Adrenal gland (tissue), 19 donors: ENCODE measurements at places on chromosomes 13 and 19.

GRCh38 chr13:26473571-26474230 is 83.8 kb upstream of the WASF3 start:
- no peak overlapping the region for H3K27ac ChIP-seq
- H3K27me3 ChIP-seq = no peaks in the 10 kb centered on the region
- DNase-seq = peak; percentile 15
- H3K4me3 ChIP-seq = no peak overlapping the region

GRCh38 chr13:54573186-54573585 is 1544.6 kb downstream of the OLFM4 start:
- H3K36me3 ChIP-seq = no peaks in the 10 kb centered on the region
- DNase-seq = no peak
- H3K4me1 ChIP-seq = no peaks in the 10 kb centered on the region
- H3K4me3 ChIP-seq = no peak overlapping the region
- H3K27ac ChIP-seq = no peak overlapping the region

GRCh38 chr13:100625447-100625846 is 36.9 kb upstream of the GGACT start:
- no peaks in the 10 kb centered on the region for H3K4me1 ChIP-seq
- peaks cover 16% of the 10 kb centered on the region for H3K36me3 ChIP-seq
- DNase-seq = no peak
- H3K4me3 ChIP-seq = no peak overlapping the region
- H3K27ac ChIP-seq = no peak overlapping the region

- no peak for DNase-seq
- H3K4me1 ChIP-seq = peaks cover 33% of the 10 kb centered on the region
- H3K4me3 ChIP-seq = no peak overlapping the region
- H3K27ac ChIP-seq = no peak overlapping the region
- H3K27me3 ChIP-seq = no peaks in the 10 kb centered on the region
- H3K36me3 ChIP-seq = no peaks in the 10 kb centered on the region
These were observed 1.6 kb downstream of the CYSLTR2 start for GRCh38 chr13:48655291-48655690.

- peaks cover 83% of the 10 kb centered on the region for H3K36me3 ChIP-seq
- H3K4me3 ChIP-seq = no peak overlapping the region
- H3K27me3 ChIP-seq = no peaks in the 10 kb centered on the region
- peaks cover 21% of the 10 kb centered on the region for H3K4me1 ChIP-seq
These were observed 23.2 kb upstream of the EPHX3 start for GRCh38 chr19:15255359-15255990.

DNA sequence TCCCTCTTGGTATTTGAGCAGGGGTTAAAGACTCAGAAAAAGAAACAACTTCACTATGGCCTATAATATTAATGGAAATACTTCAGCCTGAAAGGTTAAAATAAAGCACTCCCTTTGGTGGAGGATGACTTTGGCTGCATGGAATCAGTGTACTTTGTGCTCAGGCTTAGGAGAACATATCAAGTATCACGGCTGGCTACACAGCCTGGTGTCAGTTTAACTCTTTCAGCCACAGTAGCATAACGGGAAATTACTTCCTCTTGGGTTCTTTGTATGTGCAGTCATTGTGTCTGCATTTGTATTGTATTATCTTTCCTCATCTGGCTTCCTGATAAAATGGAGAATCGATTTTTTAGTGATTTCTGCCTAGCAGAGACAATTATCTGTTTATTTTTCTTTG is 239.0 kb downstream of the GGACT start:
- H3K4me3 ChIP-seq = no peak overlapping the region
- H3K4me1 ChIP-seq = no peaks in the 10 kb centered on the region
- no peaks in the 10 kb centered on the region for H3K36me3 ChIP-seq
- no peak overlapping the region for H3K27ac ChIP-seq

DNA sequence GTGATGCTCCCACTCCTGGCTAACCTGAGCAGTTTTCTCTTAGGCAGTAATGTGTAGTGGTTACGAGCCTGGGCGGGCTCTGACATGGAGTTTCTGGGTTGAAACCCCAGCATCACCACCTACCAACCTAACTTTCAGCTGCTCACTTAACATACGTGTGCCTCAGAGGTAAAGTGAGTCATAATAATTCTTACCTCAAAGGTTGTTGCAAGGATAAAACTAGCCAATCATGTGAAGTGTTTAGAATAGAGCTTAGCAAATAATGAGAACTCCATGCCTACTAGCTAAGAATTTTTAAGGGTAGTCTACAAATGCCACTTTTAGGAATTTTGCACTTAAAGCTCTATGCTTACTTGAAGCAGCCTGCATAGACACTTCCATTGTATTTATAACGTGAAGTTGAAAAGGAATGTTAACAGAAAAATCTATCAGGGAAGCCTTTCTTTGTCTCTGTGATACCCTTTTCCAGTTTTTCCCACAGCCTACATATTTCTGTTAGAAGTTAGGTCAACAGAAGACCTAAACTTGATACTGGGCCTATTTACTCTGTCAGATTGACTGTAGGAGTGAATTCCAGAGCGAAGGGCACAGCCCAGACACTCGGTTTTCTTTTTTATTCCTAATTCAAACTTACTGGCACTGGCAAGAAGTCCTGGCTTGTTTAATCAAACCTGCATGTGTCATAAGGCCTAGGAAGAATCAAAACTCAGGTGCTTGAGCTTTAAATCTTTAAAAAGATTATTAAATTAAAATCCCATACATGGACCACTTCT is 90.7 kb downstream of the FREM2 start:
- H3K4me3 ChIP-seq = no peak overlapping the region
- H3K4me1 ChIP-seq = no peaks in the 10 kb centered on the region
- no peaks in the 10 kb centered on the region for H3K27me3 ChIP-seq
- H3K27ac ChIP-seq = no peak overlapping the region
- no peak for DNase-seq
- no peaks in the 10 kb centered on the region for H3K36me3 ChIP-seq

DNA sequence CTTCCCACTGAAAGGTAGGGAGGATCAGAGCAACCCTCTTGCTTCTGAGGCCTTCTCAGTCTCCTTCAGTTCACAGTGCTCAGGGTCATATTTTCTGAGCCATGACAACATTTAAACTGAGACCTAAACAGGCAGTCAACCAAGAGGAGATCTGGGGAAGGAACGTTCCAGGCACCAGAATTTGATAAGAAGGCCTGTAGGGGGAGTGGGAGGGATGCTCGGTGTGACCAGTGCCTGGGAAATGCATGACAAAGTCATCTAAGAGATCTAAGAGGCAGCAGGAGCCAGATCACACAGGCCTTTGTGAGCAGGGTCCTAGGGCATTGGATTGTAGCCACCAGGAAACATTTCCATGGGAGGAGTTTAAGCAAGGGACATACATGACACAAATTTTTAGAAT is 71.6 kb downstream of the SHISA2 start:
- H3K36me3 ChIP-seq = no peaks in the 10 kb centered on the region
- H3K27ac ChIP-seq = no peak overlapping the region
- no peaks in the 10 kb centered on the region for H3K27me3 ChIP-seq

- no peaks in the 10 kb centered on the region for H3K27me3 ChIP-seq
- no peaks in the 10 kb centered on the region for H3K36me3 ChIP-seq
- peaks cover 10% of the 10 kb centered on the region for H3K4me1 ChIP-seq
- H3K27ac ChIP-seq = no peak overlapping the region
- DNase-seq = no peak
These were observed 16.8 kb upstream of the RAB20 start for GRCh38 chr13:110578363-110578762.

DNA sequence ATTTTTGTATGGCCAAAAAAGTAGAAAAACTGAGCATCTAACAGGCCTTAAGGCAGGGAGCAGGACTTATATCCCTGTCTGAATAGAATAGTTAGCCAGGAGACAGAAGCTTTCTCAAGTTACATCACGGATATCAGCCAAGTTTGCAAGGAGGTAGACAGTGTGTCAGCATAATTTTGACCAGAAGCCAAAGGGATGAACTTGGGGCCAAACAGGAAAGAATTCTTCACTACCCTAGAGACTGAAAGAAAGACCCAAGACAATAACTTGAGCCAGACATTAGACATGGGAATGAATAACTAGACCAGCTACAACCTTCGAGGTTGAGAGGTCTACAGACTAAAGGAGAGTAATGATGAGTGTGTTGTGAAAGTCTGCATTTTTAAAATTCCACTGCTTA is 48.1 kb upstream of the PCDH9 start:
- no peaks in the 10 kb centered on the region for H3K4me1 ChIP-seq
- H3K4me3 ChIP-seq = no peak overlapping the region
- DNase-seq = no peak
- no peaks in the 10 kb centered on the region for H3K27me3 ChIP-seq

GRCh38 chr19:1245494-1246264 is 2.7 kb upstream of the MIDN start:
- H3K36me3 ChIP-seq = no peaks in the 10 kb centered on the region
- no peak overlapping the region for H3K4me3 ChIP-seq
- DNase-seq = peak; percentile 87
- peaks cover 65% of the 10 kb centered on the region for H3K4me1 ChIP-seq

GRCh38 chr13:41361491-41361890 is 50.4 kb downstream of the NAA16 start:
- DNase-seq = no peak
- no peaks in the 10 kb centered on the region for H3K36me3 ChIP-seq
- H3K27ac ChIP-seq = no peak overlapping the region
- no peaks in the 10 kb centered on the region for H3K4me1 ChIP-seq

GRCh38 chr13:57128909-57129308 is 11.8 kb upstream of the PRR20A start:
- no peaks in the 10 kb centered on the region for H3K27me3 ChIP-seq
- no peak overlapping the region for H3K27ac ChIP-seq
- no peak overlapping the region for H3K4me3 ChIP-seq
- DNase-seq = no peak

GRCh38 chr19:54481326-54481930 is 8.3 kb upstream of the CDC42EP5 start:
- no peak overlapping the region for H3K4me3 ChIP-seq
- H3K27me3 ChIP-seq = no peaks in the 10 kb centered on the region
- peak; percentile 14 for DNase-seq
- H3K36me3 ChIP-seq = no peaks in the 10 kb centered on the region
- no peaks in the 10 kb centered on the region for H3K4me1 ChIP-seq

GRCh38 chr19:38287604-38288003 is 16.4 kb upstream of the C19orf33 start:
- peaks cover 32% of the 10 kb centered on the region for H3K36me3 ChIP-seq
- no peak overlapping the region for H3K4me3 ChIP-seq

DNA sequence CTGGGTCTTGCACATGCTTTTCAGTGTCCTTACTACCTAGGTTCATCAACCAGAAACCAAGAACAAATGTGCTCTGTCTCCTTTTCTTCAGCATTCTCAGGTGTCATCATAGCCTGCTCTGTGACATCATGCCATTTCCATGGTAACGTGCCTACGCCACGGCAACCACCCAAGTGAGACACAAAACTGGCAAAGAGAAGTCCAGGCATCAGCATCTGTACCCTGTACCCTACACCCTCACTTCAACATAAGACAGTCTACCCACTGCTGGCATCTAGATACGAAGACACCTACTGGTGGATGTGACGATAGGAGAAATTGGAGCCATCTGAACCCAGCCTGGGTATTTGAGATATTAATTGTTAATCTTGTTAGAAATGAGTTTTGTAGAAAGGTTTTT is 13.3 kb downstream of the ZC3H4 start:
- no peak for DNase-seq
- no peak overlapping the region for H3K4me3 ChIP-seq
- H3K27me3 ChIP-seq = no peaks in the 10 kb centered on the region
- H3K27ac ChIP-seq = no peak overlapping the region
- no peaks in the 10 kb centered on the region for H3K4me1 ChIP-seq
- no peaks in the 10 kb centered on the region for H3K36me3 ChIP-seq

GRCh38 chr19:15432629-15433518 is 14.1 kb upstream of the AKAP8L start:
- DNase-seq = peak; percentile 91
- no peaks in the 10 kb centered on the region for H3K27me3 ChIP-seq
- peak overlapping the region; percentile 84 for H3K27ac ChIP-seq
- H3K4me3 ChIP-seq = peak overlapping the region; percentile 50
- H3K4me1 ChIP-seq = peaks cover 26% of the 10 kb centered on the region

DNA sequence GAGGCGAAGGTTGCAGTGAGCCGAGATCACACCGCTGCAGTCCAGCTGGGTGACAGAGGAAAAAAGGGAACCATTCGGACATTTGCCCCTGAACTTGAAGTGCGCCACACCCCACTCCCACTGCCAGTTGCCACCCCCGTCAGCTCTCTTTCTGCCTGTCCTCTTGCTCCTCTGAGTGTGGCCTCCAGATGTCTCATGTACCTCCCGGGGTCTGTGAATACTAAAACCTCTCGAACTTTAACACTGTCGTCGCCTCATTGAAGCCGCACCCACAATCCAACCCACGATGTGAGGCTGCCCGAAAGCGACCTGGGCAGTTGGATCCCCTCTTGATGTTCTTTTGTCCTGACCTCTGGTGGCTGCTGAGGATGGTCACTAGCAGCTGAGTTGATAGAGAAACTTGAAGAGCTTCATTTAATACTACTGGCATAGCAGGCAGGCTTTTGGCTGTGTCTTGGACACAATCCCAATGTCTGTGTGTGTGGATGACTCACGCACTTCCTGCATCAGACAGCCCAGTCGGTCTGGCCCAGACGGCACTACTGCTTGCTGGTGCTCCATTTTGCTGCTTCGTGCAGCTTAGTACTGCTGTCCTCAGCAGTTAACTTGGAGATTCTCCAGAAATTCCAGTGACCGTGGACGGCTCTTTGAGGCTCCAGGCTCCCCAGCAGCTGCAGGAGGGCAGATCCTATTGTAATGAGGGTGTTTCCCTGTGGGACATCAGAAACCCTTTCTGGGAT is 4.2 kb downstream of the FPR3 start:
- H3K4me1 ChIP-seq = peaks cover 15% of the 10 kb centered on the region
- no peaks in the 10 kb centered on the region for H3K36me3 ChIP-seq

- peaks cover 15% of the 10 kb centered on the region for H3K4me1 ChIP-seq
- H3K27me3 ChIP-seq = no peaks in the 10 kb centered on the region
- DNase-seq = no peak
- no peak overlapping the region for H3K27ac ChIP-seq
These were observed 43.1 kb downstream of the PCCA start for GRCh38 chr13:100131863-100132574.

GRCh38 chr19:37012093-37012745 is 66.0 kb upstream of the ZNF420 start:
- H3K4me3 ChIP-seq = no peak overlapping the region
- no peaks in the 10 kb centered on the region for H3K36me3 ChIP-seq
- H3K4me1 ChIP-seq = no peaks in the 10 kb centered on the region
- DNase-seq = no peak
- H3K27me3 ChIP-seq = no peaks in the 10 kb centered on the region
- H3K27ac ChIP-seq = no peak overlapping the region

DNA sequence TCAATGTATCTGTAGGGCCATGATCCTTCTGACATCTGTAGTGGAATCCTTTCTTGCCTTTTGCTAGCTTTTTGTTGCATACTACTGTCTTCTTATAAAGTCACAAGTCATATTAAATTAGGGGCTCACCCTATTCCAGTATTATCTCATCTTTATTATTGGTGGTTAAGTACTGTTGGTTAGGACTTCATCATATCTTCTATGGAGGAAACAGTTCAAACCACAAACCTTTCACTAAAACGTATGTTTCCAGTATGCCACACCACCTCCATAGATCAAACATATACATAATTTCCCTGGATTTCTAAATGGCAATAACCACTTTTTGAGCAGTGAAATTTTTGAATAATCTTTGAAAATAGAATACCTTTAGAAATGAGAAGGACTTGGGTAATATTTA is 62.8 kb upstream of the PCDH9 start:
- H3K27me3 ChIP-seq = no peaks in the 10 kb centered on the region
- no peak overlapping the region for H3K4me3 ChIP-seq
- H3K36me3 ChIP-seq = no peaks in the 10 kb centered on the region
- H3K27ac ChIP-seq = no peak overlapping the region
- H3K4me1 ChIP-seq = no peaks in the 10 kb centered on the region

- no peak overlapping the region for H3K27ac ChIP-seq
- H3K4me1 ChIP-seq = peaks cover 5% of the 10 kb centered on the region
- DNase-seq = no peak
- H3K27me3 ChIP-seq = no peaks in the 10 kb centered on the region
These were observed 5.0 kb upstream of the MTMR6 start for GRCh38 chr13:25292301-25292700.

- no peak overlapping the region for H3K27ac ChIP-seq
- peaks cover 10% of the 10 kb centered on the region for H3K4me1 ChIP-seq
- no peak overlapping the region for H3K4me3 ChIP-seq
- H3K36me3 ChIP-seq = no peaks in the 10 kb centered on the region
These were observed 348.3 kb downstream of the UQCRFS1 start for GRCh38 chr19:28864577-28865042.
